ENCODE measurements at places on chromosomes 1 and 21.
A peak's percentile ranks its signal among the peaks of the same experiment; 100 is the strongest.

GRCh38 chr21:46307625-46308024, 16.0 kb downstream of the C21orf58 start:
- peak; percentile 86 for DNase-seq

DNA sequence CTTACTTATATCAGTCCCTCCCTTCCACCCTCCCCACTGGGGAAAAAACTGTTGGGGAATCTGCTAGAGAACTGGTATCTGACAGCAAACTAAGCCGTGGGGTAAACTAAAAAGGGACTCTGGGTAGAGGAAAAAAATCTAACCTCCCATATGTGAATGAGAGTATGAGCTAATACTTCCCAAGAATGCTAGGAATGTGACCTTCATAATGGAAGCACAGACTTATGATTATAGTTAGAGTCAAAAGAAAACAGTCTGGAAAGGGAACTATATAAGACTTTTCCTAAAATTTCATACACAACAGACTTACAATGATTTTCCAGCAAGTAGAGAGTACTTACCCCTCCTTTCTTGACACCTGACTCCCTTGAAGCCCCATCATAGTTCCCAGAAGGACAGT, 23.0 kb upstream of the RBBP5 start:
- peak; percentile 40 for DNase-seq

GRCh38 chr1:165915480-165915879, 88.1 kb downstream of the UCK2 start:
- no peak for DNase-seq

- DNase-seq, result no peak
Measured at GRCh38 chr1:117364240-117364639, 3.0 kb upstream of the MAN1A2 start.

DNA sequence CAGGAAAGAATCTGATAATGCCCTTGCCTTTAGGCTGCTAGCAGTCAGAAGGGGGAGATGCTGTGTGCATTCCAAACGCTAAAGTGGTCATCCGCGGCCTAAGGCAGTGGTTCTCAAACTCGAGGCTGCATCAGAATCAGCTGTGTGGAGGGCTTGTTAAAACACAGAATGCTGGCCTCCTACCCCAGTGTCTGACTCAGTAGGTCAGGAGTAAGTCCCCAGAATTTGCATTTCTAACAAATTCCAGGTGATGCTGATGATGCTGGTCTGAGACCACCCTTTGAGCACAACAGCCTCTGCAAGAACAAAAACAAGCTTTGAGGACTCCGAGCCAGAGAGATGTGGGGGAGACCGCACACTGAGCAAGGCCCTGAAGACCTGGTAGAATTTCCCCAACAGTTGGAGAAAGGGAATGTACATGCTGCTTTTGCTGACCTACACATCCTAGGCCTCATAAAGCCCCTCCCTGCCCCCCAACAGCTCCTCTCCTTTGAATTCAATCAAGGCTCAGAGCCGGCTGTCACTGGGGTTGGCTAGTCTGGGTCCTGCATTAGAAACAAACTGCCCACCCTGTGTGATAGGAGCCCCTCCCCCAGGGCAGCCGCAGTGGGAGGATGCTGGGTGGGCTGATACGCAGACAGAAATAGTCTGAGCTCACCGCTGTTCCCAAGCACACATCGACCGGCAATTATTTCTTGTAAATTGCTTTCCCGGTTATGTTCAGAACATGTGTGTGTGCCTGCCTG, 27.1 kb downstream of the SHISAL2A start:
- DNase-seq, result no peak

- DNase-seq, result no peak
Measured at GRCh38 chr21:28489162-28489561, 503.5 kb downstream of the LTN1 start.

GRCh38 chr1:230549625-230550024, 92.7 kb upstream of the COG2 start:
- no peak for DNase-seq

GRCh38 chr1:218501161-218501560, 156.0 kb downstream of the TGFB2 start:
- no peak for DNase-seq

DNA sequence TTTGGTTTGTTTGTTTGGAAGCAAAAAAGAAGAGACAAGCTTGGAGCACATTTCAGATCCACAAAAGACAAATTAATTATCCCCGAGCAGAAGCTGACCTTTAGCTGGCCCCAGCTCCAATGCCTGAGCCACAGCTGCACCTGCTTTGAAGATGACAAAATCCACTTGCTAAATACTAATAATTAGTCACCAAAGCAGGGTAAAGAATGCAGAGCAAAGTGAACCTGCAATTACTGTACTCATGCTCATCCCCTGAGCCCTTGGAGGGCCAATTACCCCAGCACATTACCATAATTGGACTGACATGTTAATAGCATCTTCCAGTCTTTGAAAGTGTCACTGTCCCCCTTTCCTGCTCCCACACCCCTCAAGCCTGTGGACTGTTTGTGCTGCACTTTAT, 38.2 kb upstream of the KCND3 start:
- DNase-seq, result no peak

DNA sequence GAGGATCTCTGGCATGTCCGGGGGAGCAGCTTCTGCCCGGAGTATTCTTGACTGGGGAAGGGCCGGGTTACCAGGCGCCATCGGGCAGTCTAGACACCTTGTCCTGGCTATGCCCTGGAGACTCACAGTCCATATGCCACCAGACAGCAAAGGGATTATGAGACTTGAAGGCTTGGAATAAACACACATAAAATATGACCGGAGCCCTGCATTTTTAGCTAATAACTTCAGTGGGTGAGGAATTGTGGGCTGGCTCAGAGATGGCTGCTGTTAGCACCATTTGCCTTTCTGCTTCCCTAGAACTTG, 15.5 kb downstream of the NTPCR start:
- DNase-seq, result no peak

- DNase-seq, result no peak
Measured at GRCh38 chr1:207960346-207960745, 49.4 kb upstream of the CD34 start.

- no peak for DNase-seq
Measured at GRCh38 chr1:94994805-94995204, 67.9 kb upstream of the CNN3 start.

GRCh38 chr1:64663668-64664067, 81.2 kb upstream of the RAVER2 start:
- peak; percentile 9 for DNase-seq

DNA sequence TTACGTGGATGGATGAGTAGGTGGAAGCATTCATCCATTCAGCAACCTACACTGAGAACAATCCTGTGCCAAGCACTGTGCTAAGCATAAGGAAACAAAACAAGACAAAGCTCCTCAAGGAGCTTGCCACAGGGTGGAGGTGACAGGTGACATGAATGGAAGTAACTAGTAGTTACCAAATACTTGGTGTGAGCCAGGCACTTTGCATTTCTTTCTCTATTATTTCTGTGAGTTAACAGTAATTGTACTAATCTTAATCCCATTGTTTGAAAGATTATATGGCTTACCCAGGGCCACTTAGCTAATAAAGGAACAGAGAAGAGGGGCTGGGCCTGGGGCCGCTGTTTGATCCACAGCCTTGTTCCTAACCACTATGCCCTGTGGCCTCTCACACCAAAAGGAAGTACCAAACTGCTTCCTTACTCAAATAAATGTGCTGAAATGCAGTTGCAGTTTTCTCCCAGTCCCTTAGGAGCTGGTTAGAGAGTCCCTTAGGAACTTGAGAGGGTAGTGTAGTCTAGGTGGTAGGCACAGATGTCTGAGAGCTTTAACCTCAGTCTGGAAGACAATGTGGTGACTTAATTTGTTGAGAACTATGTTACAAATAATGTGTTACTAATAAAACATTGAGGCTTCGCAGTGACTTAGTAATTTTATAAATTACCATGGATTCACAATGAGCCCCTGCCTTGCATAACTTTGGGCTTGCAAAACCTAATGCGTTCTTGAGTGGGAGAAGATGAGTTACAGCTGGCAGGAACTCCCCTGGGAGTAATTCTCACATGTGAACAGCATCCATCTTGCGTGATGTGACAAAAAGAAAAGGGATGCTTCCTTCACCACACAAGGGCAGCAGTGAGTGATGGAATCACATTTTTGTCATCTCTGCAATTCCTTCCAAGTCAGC, 69.8 kb downstream of the MPZL1 start:
- no peak for DNase-seq

DNA sequence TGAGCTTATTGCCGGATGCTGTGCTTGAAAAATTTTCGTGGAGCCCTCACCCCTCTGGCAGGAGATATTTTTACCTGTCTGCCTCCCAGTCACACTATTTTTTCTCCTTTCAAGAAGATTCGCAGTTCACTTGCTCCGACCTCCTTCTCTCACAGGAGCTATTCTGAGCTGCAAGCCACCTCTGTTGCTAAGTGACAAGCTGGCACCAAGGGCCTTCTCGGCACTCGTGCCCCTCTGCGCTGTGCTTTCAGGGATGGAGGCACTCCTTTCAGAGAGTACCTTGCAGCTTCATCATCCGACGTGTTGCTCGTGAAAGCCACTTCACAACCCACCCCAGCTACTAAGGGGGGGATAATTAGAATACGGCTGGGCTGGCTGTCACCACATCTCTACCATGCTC, 11.6 kb downstream of the SLC6A17 start:
- no peak for DNase-seq

DNA sequence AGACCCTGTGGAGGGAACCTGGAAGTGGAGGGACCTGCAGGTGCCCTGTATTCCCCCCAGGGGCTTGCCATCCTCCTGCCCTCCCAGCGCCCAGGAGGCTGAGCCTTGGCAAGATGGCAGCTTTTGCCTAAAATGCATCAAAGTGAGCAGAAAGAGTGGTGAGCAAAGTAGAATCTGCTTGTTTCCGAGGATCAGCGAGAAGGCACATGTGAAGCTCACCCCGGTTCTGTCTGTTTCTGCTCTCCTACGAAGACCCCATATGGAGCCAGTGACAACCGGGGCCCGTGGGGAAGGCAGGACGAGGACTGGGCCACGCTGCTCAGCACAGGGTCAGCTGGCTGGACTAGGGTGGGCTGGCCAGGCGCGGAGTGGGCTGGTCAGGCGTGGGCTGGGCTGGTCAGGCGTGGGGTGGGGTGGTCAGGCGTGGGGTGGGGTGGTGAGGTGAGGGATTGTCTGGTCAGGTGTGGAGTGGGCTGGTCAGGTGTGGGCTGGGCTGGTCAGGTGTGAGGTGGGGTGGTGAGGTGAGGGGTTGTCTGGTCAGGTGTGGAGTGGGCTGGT, 5.2 kb upstream of the FNDC10 start:
- no peak for DNase-seq

All from HT1080 (cell line).